ENCODE measurements at places on chromosomes 5 and 9.
A peak's percentile ranks its signal among the peaks of the same experiment; 100 is the strongest.

DNA sequence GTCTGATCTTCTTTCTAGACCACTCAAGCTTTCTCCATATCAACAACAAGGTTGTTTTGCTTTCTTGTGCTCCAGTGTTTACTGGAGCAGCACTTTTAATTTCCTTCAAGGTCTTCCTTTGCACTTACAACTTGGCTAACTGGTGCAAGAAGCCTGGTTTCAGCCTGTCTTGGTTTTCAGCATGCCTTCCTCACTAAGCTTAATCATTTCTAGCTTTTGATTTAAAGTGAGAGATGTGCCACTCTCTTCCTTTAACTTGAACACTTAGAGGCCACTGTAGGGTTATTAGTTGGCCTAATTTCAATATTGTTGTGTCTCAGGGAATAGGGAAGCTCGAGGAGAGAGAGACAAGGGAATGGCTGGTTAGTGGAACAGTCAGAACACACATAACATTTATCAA, 13.4 kb downstream of the AK3 start:
- H3K4me1 ChIP-seq = no peaks in the 10 kb centered on the region
- H3K27me3 ChIP-seq = no peaks in the 10 kb centered on the region
- H3K4me3 ChIP-seq = no peak overlapping the region
- no peak for DNase-seq
- no peaks in the 10 kb centered on the region for H3K36me3 ChIP-seq

- H3K4me3 ChIP-seq = peak overlapping the region; percentile 60
- H3K27ac ChIP-seq = peak overlapping the region; percentile 77
- no peaks in the 10 kb centered on the region for H3K27me3 ChIP-seq
- H3K4me1 ChIP-seq = peaks cover 14% of the 10 kb centered on the region
These were observed 129.9 kb downstream of the RXRA start for GRCh38 chr9:134455934-134456755.

DNA sequence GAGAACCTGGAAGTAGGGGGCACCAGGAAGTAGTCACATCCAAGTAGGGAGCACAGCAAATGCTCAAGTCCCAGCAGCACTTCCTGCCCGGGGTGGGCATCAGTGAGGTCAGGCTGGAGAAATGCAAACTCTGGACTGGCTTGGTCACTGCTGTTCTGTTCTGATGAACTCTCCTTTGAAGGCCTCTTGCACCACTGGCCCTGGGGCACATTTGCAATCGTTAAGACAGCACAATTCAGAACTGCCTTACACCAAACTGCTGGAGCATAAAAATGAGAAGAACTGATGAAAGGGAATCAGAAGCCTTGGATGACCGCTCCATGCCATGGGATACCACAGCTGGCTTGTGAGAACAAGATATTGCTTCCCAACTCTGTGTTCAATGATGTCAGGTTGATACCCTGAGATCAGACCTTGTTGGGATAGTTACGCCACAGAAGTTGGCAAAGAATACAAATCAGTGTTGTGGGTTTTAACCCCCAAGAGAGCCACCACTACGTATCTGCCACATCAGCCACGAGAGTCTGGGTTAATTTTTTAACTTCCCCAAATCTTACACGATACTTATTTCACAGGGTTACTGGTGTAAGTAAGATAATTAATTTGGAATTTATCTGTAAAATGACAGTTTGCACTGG, 42.3 kb upstream of the ZSWIM6 start:
- DNase-seq = no peak
- no peaks in the 10 kb centered on the region for H3K27me3 ChIP-seq
- no peak overlapping the region for H3K4me3 ChIP-seq

DNA sequence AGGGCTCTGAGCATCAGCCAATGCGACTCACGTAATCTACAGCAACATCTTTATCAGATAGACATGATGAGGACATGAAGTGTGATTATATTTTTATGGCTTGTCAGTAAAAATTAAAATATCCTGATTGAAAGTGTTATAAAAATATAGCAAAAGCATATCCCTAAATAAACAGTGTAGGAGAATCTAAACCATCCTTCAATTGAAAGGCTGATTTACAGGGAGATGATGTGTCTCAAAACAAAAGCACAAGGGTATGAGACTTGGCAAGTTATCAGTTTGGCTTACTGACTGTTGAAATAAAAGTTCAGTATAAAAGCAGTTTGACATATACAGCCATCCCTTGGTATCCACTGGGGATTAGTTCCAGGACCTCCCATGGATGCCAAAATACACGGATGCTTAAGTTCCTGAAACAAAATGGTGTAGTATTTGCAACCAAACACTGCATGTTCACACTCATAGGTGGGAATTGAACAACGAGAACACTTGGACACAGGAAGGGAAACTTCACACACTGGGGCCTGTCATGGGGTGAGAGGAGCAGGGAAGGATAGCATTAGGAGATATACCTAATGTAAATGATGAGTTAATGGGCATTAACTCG, 149.9 kb upstream of the MAP1B start:
- H3K36me3 ChIP-seq = no peaks in the 10 kb centered on the region
- no peak overlapping the region for H3K4me3 ChIP-seq
- no peaks in the 10 kb centered on the region for H3K27me3 ChIP-seq

DNA sequence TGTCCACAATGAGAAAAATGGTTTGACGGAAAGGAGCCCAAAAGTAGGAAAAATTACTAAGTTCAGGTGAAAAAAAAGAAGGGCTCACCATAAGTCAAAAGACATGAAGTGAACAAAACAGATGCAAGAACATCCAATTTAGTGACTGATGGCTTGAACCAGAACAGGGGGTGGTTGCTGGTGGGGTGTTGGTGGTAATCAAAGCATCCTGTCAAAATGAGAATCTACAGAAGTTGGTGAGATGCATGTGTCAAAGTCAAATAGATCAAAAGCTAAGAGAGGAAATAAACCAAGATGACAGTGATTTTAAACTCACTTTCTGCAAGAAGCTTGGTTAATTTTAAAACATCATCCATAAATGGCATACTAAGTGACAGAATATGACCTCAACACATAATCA, 117.4 kb downstream of the MLLT3 start:
- no peak overlapping the region for H3K27ac ChIP-seq
- no peaks in the 10 kb centered on the region for H3K27me3 ChIP-seq
- no peak for DNase-seq
- H3K4me3 ChIP-seq = no peak overlapping the region

- H3K27me3 ChIP-seq = no peaks in the 10 kb centered on the region
- no peaks in the 10 kb centered on the region for H3K36me3 ChIP-seq
- no peak overlapping the region for H3K27ac ChIP-seq
- H3K4me3 ChIP-seq = peak overlapping the region; percentile 97
- DNase-seq = peak; percentile 80
These were observed 1.2 kb downstream of the CDKN2B-AS1 start for GRCh38 chr9:21995666-21996398.

GRCh38 chr5:128667152-128667551, 129.1 kb upstream of the FBN2 start:
- no peaks in the 10 kb centered on the region for H3K4me1 ChIP-seq
- H3K36me3 ChIP-seq = no peaks in the 10 kb centered on the region
- H3K27me3 ChIP-seq = no peaks in the 10 kb centered on the region
- DNase-seq = no peak

DNA sequence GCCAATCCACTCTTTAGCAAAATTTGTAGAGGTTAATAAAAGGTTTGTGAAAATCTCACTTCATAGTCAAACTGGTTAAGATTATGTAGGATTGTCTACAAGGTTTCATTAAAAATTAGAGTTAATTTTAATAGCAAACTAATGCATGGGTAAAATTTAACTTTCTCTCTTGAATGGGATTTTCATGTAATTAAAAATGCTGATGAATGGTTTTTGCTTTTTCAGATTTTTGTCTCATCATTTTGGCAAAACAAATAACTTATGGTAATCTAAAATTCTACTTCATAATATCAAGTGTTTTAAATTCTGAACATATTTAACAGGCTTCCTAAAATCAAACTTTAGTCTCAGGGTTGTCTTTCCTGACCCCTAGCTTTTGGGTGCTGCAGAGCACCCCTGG, 113.8 kb upstream of the FAM174A start:
- no peaks in the 10 kb centered on the region for H3K27me3 ChIP-seq
- no peak overlapping the region for H3K27ac ChIP-seq
- H3K4me3 ChIP-seq = no peak overlapping the region
- H3K36me3 ChIP-seq = no peaks in the 10 kb centered on the region

DNA sequence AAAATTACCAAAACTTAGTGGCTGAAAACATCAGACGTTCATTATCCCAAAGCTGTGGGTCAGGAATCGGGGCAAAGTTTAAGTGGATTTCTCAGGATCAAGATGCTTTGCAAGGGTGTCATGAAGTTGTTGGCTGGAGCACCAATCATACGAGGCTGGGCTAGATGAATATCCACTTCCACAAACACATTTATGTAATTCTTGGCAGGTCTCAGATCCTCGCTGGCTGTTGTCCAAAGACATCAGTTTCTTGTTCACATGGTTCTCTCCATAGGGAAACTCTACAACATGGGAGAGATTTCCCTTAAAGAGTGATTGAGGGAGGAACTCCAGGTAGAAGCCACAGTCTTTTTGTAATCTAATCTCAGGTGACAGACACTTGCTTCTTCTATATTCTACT, 20.2 kb upstream of the CCDC192 start:
- no peaks in the 10 kb centered on the region for H3K27me3 ChIP-seq
- no peaks in the 10 kb centered on the region for H3K4me1 ChIP-seq
- no peak for DNase-seq

DNA sequence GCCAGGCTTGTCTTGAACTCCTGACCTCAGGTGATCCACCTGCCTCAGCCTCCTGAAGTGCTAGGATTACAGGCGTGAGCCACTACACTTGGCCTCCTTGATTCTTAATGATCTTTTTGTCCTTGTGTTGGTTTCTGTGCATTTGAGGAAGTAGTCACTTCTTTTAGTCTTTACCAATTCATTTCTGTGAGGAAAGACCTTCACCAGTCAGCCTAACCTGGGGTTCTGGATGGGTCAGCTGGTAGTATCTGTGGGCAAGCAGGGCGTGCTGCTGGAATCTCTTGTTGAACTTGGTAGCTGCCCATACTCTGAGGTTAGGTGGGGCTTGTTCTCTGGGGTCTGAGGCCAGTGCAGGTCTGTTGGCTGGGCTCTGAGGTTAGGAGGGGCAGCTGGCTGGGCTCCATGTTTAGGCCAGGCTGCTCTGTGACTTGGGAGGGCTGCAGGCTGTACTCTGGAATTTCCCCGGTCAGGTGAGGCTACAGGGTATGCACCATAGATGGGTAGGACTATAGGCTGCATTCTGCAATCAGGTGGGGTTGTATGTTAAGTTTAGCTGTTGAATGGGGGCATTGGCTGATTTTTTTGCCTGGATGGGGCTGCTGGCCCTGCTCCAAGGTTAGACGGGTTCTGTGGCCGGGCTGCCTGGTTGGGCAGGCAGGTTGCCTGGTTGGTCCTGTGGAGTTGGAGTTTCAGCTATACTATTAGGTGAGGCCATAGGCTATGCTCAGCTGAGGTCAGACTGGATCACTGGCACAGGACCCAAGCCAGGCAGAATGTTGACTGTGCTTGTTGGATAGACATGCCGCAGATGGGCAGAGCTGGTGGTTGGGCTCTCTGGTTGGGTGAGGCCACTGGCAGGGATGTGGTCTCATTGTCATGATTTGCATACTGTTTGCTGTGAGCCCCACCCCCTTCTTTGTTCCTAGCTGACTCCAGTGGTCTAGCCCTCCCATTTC, 19.2 kb downstream of the UBAP1 start:
- DNase-seq = no peak
- H3K27me3 ChIP-seq = no peaks in the 10 kb centered on the region
- H3K36me3 ChIP-seq = peaks cover 14% of the 10 kb centered on the region
- H3K27ac ChIP-seq = no peak overlapping the region
- H3K4me1 ChIP-seq = peaks cover 9% of the 10 kb centered on the region

DNA sequence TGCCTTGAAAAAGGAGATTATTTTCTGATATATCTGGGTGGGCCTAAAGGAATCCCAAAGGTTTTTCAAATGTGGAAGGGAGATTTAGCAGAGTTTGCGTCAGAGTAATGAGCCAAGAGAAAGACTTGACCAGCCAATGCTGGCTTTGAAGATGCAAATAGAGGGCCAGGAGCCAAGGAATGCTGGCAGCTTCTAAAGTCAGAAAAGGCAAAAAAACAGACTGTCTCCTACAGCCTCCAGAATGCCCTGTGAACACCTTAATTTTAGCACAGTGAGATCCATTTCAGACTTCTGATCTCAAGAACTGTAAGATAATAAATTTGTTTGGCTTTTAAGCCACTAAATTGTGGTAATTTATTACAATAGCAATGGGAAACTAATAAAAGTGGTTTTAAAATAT, 122.6 kb upstream of the FREM1 start:
- H3K27me3 ChIP-seq = no peaks in the 10 kb centered on the region
- no peak overlapping the region for H3K27ac ChIP-seq
- H3K4me3 ChIP-seq = no peak overlapping the region

DNA sequence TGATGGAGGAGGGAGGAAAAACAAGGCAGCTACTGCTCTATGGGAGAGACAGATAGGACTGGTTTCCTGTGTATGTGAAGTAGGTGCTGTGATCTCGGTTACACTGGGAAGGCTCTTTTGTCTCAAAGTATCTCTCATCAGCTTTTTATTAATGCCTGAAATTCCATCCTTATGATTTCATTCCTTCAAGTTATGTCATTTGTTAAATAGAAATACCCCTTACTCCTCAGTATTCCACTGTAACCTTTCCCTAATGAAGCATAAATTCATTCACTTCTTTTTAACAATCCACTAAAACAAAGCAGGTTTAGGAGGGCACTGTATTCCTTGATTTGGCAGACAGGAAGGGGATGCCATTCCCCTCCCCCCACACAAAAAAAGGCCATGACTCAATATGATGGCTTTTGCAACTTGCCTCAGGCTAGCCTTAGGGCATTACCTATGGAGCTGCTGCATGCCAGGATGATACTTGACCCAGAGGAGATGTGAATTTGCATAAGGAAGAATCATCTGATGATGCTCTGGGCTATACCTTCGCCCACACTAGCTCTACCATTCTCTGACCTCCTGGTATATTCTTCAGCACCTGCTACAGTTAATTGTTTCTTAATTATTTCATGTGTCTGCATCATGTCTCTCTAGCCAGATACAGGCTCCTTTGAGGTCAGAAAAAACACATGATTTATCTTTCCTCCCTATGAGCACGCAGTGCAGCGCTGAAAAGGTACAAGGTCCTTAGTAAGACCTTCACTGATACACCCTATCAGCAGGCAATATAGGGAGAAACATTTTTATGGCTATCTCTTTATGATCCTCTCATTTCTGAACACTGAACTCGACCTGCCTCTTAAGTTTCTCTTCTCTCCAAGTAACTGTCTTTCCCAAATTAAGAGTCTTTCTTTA, 26.3 kb downstream of the NR3C1 start:
- no peaks in the 10 kb centered on the region for H3K27me3 ChIP-seq
- H3K4me1 ChIP-seq = no peaks in the 10 kb centered on the region
- no peak for DNase-seq

Data from B cell (primary cell).